ENCODE measurements at places on chromosomes 1 and 21. TPM values are rescaled to one million over a fixed set of nuclear protein-coding genes. Genes with fewer than 3 reads are reported as not detected.

DNA sequence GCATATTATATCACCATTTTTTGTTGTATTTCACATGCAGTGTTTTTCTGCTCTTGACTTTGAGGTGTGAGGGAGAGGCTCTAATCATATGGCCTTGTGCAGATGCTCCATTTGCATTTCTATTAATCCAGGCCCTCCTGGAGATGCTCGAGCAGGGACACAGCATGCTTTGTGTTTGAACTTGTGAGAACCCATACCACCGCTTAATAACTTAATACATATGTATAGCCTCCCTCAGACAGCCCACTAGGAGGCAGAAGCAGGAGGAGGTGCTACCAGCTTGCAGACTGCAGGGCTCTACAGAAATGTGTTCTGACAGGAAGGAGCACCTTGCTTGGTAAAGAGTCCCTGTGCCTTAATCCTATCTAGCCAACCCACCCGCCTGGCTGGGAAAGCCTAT, 155.2 kb downstream of the BARHL2 start:
- no peak for DNase-seq

Gene CDC42BPA
- 52.8 TPM for total RNA-seq

Gene HSPB7
- total RNA-seq, result not detected

Gene HES3
- total RNA-seq, result not detected

DNA sequence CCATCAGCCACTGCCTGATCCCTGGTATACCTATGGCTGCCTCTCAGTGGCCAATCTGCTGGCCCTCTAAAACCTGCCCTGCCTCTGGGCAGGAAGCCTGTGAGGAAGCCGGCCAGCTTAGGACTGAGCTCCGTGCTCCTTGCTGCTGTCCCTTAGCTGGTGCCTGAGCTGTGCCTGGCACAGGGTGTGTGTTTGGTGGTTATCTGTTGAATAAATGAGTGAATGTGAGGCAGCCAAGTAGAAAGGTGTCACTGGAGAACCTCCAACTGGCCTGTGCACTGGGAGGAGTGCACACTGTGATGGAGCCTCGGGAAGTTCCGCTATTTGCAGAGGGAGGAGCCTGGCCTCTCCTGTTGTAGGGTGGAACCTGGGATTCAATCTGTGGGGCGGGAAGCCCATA, 63.4 kb upstream of the STUM start:
- no peak for DNase-seq

GRCh38 chr21:36999131-36999898, 7.2 kb upstream of the RIPPLY3 start:
- DNase-seq, result no peak

- DNase-seq, result no peak
These were observed 14.6 kb upstream of the AHDC1 start for GRCh38 chr1:27618341-27619082.

DNA sequence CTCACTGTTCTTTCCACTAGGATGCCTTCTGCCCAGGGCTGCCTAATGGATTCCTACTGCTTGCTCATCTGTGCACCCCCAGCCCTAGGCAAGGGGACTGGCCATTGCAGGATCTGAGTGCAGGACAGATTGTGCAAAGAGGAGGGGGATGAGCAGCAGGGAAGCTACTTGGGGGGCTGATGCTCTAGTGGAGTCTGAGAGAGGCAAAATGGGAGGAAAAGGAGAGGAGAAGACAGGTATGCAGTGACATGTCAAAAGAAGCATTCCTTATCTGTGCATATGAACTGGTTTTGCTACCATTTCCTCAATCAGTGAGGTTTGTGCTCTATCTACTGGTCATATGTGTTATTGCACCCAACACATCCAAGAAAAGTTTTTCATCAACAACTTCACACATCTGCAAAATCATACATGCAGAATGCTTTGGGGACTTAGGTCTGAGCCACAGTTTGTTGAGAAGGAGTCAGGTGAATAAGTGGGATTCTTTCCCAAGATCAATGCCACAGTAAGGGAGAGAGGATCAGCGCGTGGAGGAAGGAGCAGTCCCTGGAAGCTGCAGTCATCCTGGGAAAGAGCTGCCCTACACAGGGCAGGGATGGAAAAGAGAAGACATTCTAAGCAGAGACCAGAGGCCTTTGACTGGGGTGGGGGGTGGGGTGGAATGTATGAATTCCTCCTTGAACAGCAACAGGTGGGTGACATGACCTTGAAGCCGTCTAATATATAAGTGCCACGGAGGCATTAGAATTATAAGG, 14.4 kb downstream of the SLC5A9 start:
- DNase-seq, result no peak

Gene YY1AP1
- total RNA-seq, result 46.5 TPM

DNA sequence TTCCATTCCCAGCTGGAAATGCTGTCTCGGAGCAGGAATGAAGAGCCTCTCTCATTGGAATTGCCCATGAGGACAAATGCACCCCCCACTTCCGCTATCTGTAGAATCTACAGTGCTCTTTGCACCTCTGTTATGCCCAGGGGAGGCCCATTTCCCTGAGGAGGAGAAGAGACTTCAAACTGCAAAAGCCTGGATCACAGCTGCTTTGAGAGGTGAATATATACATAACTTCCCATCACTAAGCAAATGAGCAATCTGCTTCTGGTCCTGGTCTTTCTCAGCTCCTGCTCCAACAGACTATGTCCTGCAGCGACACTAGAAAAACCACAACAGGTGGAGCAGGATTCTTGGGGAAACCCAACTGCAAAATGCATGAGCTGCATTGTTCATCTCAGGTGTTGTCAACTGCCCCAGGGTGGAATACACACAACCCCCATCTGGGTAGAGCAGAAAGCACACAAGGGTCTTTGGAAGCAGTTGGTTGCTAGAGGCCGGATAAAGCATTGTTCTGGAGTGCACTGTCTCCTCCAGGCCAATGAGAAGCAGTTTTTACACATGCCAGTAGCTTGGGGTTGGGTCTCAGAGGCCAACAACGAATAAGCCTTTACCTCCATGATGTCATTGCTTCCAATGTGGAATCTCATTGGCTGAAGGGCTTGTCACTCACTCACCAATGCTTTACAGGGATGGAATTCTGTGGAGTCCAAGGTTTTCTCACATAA, 67.7 kb upstream of the RAB4A start:
- peak; percentile 34 for DNase-seq

Gene FGR
- total RNA-seq, result not detected

DNA sequence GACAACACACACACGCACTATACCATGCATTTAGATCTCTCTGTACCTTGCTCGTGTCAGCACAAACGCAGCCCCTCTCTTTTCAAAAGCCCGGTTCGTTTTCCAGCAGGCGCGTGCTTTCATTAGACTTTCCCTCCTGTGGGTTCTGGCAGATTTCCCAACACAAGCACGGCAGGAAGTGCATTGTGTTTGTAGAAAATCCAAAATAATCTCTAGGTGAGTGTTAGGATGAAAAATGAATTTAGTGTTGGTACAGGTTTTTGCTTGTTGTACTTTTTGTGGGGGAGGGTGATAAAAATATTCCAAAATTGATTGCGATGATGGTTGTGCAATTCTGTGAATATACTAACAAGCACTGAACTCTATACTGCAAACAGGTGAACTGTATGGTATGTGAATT, 54.1 kb upstream of the POFUT2 start:
- DNase-seq, result peak; percentile 48
